ENCODE measurements at places on chromosomes 5 and 9. TPM values are rescaled to one million over a fixed set of nuclear protein-coding genes. Genes with fewer than 3 reads are reported as not detected.

NPDC1 gene
- total RNA-seq, result 2.8 TPM

MYO10 gene
- 93.0 TPM for total RNA-seq

STING1 gene
- total RNA-seq, result 20.6 TPM

GRCh38 chr9:127112735-127113161 lies 9.7 kb downstream of the ANGPTL2 start:
- no peak for DNase-seq

CCDC180 gene
- 0.90 TPM for total RNA-seq

- DNase-seq, result peak; percentile 95
These were observed 74.4 kb downstream of the GLIS3 start for GRCh38 chr9:4225291-4226028.

- DNase-seq, result no peak
These were observed 129.5 kb downstream of the RNF180 start for GRCh38 chr5:64295101-64295500.

- DNase-seq, result no peak
These were observed 267.6 kb upstream of the RFX3 start for GRCh38 chr9:3793363-3793762.

GRCh38 chr9:16825331-16825725 lies 45.1 kb downstream of the BNC2 start:
- DNase-seq, result peak; percentile 73

DNA sequence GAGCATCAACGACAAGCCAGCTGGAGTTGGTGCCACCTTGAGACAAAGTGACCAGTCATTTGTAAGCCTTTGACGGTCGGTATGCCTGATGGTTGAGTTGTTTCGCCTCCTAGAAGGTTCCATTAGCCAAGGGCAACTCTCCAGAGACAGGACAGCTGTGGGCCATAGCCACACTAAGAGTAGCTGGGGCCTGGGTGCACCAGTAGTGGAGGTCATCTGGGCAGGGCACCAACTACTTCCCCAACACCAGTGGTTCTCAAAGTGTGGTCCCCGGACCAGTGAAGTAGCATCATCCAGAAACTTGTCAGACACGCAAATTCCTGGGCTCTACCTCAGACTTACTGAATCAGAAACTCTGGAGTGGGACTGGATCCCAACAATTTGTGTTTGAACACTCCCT lies 217.5 kb upstream of the TAS2R1 start:
- DNase-seq, result no peak

DNA sequence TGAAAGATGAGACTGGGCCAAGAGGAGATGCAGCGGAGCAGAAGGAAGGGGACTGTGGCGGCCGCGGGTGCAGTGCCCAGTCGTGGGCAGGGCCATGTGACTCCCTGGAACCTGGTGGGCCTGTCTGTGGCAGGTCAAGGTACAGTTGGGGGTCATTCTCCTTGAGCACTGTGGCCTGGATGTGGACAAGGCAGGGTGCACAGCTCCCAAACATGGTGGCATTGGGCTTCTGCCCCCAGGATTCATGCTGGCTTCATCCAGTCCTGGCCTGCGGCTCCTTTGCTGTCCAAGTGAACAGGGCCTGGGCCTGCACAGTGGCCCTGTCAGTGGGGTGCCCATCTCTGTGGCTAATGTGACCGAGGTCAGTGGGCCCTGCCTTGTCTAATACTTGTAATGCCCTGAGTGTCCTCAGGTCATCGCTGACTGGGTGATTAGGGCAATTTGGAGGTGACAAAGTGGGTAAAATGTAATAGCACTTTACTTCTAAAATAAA lies 39.9 kb downstream of the CEP72 start:
- DNase-seq, result no peak

ELOVL7 gene
- 0.18 TPM for total RNA-seq

GCNT4 gene
- total RNA-seq, result 1.8 TPM

DNA sequence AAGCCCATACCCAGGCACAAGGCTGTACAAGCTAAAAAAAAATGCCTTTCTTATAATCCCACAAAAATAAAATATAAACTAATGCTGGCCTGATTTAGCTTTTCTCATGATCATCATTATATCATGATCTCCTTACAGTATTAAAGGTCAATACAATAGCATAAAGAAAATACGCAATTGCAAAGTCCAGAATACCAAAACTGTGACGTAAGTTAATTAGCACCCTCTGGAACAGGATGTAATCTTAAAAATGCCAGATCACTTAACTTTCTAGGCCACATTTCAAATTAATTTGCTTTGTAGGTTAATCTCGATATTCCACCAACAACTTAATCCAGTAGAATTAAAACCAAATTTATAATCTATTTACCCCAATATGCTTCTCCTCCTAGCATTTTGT lies 444.2 kb upstream of the CYLC2 start:
- no peak for DNase-seq

GRCh38 chr5:133510634-133511262 lies 101.6 kb downstream of the FSTL4 start:
- DNase-seq, result no peak

GRCh38 chr5:29649321-29649720 lies 1544.2 kb upstream of the CDH6 start:
- no peak for DNase-seq

DNA sequence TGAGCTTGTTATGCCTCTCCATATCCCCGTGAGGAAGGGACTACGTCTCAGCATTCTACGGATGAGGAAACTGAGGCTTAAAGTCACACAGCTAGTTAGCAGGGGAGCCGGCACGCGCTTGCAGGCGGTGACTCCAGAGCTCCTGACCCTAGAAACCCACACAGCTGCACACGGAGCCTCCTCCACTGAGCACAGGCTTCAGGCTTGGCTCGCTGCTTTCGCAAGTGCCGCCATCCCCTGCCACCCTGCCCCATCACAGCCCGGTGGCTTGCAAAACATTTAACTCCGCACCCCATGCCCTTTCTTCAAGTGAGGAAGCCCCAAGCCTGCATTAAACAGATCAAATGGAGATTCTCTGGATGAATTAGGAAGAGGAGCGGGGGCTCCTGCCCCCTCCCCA lies 138.3 kb downstream of the HSD17B3 start:
- DNase-seq, result no peak

Measured in IMR-90 (cell line).